ENCODE measurements at places on chromosomes 12 and 14. TPM values are rescaled to one million over a fixed set of nuclear protein-coding genes. Genes with fewer than 3 reads are reported as not detected.

The GPX2 gene
- total RNA-seq, result not detected

The TRHDE gene
- total RNA-seq, result 3.5 TPM

The STXBP6 gene
- 3.1 TPM for total RNA-seq

The C12orf60 gene
- total RNA-seq, result 0.27 TPM

- no peak for DNase-seq
Measured at GRCh38 chr14:76881348-76881747, 55.1 kb downstream of the LRRC74A start.

DNA sequence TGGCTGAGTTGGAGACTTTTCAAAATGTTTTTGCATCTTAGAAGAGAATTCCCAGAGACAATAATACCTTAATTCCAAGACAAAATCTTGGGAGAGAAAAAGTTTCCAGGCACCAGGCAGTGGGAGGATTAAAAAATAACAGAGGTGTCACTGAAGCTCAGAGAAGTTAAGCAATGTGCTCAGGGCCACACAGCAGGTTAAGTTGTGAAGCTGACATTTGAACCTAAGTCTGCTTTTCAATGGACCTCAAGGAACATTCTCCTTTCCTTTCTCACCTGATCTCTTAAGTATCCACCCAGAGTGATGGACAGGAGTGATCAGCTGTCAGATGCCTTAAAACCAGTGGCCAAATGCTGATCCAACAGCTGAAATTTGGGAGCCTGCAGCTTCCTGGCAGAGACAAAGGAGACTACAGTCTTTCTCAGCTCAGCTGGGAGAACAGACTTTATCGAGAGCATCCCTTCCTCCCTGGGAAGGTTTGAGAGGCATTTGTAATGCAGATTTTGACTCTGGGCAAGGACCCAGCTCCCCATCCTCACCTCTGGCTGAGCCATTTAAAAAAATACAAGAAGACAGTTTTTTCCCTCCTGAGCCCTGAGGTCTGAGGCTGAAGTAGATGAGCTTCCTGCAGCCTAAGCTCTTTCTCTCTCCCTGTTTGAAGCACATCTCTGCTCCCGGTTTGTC is 174.9 kb upstream of the RPH3A start:
- DNase-seq, result no peak

The KRT79 gene
- not detected for total RNA-seq

The SLC17A8 gene
- not detected for total RNA-seq

- no peak for DNase-seq
Measured at GRCh38 chr14:52846591-52846990, 55.2 kb upstream of the GNPNAT1 start.

DNA sequence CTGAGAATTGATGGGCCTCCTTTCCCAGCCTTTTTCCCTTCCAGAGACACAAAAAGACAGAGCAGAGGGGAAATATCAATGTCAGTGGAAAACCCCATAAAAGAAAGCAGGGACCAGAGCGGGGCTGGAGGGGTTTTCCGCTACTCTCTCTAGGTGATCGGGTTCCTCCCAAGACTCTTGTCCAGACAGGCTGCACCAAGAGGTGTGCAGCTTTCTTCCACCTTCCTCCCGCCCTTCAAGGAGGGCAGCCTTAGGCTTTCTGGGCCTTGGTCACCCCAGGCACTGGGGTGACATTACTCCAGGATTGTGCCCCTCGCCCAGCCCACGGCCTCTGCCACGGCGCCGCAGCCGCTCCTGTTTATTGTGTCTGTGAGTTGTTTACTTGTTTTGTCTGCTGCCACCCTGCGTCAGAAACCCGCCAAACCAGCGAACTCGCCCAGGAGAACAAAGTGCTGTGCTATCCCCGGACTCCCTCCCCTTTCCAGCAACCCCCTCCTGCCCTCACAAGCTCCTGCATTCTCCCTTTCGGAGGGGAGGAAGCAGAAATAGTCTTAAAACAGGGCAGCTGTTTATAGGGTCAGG is 6.7 kb upstream of the HOXC6 start:
- DNase-seq, result no peak

DNA sequence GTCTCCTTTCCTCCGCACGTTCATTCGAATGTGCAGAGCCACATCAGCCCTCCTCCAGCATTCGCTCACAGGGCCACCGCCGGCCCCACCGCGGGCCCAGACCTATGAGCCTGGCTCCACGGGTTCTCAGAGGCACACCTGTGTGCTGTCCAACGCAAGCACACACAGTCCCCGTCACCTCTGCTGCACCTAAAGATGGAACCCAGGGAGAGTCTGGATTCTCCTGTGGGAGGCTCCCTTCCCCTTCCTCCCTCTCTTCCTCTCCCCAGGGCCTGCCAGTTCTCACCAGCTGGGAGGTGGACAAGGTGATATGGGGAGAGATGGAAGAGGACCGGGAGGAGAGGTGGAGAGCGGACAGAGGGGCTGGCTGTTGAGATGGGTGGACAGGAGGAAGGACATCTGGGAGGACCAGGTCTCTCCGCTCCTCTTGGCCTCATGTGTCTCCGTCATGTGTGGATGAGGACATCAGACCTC is 4.9 kb upstream of the AQP6 start:
- DNase-seq, result no peak

- DNase-seq, result no peak
Measured at GRCh38 chr12:116143909-116144308, 133.6 kb downstream of the MED13L start.

- no peak for DNase-seq
Measured at GRCh38 chr12:100381379-100381778, 24.5 kb downstream of the SLC17A8 start.

The PRKD1 gene
- 34.0 TPM for total RNA-seq

- DNase-seq, result no peak
Measured at GRCh38 chr14:102097441-102098135, 10.7 kb upstream of the HSP90AA1 start.

The DAO gene
- not detected for total RNA-seq

DNA sequence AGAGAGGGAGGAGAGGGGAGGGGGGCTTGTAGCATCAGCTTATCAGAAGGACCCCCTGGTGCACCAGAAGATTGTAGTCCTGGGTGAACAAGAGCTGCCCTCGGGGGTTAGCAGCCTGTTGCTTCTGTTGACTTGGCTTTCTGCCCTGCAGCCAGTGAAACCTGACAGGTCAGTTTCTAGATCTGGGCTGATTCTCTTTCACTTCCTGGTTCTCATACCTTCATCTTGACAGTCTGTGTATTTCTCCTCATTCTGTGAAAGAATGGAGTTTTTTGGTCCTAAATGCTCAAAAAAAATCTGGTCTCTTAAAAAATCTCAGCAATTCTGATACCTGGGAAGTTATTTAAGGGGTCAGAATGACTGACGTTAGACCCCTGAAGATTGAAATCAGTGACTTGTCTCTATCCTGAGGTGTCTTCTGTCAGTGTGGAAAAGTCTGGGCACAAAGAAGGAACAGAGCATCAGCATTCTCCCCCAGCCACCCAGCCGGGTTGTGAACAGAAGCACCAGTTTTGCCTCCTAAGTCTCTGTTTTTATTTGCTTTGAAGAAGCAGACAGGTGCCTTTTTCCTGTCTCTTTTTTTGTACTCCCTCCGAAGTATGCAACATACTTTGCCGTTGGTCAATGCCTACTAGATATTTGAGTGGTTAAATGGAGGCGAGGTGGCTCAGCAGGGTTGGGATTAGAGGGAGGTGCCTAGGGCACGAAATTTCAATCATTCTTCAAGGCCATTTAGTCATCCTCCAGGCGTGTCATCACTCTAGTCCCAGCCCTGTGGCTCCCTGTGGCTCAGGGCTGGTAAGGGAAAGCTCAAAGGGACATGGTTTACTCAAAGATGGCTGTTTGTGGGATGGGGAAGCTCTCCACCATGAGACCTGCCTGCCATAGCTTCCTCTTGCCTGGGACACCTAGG is 24.0 kb downstream of the TTC9 start:
- no peak for DNase-seq

DNA sequence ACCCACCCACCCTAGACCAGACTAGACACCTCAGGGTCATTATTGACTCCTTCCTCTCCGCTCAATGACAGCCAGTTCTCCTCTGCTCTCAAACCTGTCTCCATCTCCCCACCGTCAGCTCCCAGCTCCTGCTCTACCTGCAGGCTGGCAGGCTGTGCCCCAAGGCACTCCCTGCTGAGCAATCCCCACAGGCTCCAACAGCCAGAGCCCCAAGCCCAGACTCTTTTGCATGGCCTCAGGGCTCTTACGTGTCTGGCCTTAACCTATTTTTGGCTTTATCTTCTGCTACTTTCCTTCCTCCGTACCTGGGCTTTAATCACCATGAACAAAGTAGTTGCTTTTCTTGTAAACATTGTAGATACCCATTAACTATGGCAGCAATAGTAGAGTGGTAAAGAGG is 162.9 kb upstream of the PRMT8 start:
- no peak for DNase-seq

GRCh38 chr14:42470427-42470719 is 863.7 kb downstream of the LRFN5 start:
- DNase-seq, result no peak

GRCh38 chr12:121816925-121817647 is 13.3 kb downstream of the SETD1B start:
- no peak for DNase-seq

- no peak for DNase-seq
Measured at GRCh38 chr12:88351146-88351545, 209.0 kb downstream of the TMTC3 start.

The FGF6 gene
- total RNA-seq, result not detected
